ENCODE measurements at places on chromosomes 7 and 10.

DNA sequence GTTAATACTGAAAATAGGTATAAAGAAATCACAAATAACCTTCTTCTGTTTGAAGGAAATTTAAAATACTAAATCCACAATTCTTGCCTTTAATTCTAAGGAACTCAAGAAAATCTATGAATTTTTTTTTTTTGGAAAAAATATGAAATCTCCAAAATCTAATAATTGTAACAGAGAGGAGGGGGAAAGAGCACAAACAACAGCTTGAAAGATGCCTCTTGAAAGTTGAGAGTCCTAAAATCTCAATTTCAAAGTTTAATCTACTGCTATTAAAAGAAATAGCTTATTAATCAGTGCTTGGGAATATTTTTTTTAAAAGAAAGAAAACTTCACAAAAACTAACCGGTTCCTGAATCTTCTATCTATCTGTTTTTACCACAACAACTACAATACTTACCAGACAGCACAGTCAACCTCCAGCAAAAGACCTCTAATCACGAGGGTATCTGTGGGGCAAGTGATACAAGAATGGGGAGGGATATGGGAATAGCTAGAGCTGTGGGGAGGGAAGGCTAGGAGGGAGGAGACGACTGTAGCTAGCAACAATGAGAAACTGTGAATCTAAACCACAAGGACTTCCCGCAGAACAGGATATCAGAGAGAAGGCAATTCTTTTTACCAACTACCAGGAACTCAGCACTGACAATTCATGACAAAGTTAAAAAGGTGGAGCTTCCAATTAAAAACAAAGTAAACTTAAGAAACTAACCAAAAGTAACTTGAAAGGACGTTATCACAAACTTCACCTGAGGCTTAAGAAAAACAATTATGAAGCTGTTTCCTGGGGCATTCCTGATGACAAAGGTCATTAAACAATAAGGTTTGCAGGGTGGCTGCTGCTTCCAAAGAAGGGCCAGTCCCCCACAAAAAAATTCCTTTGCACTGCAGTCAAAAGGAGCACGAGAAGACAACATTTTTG is at the start of gene USP54:
Gene USP54 (minus strand): TSS at position 462 of the 919 bp plus-strand sequence. CDS start 15,684 bp downstream, outside the sequence.
- no peak for DNase-seq

DNA sequence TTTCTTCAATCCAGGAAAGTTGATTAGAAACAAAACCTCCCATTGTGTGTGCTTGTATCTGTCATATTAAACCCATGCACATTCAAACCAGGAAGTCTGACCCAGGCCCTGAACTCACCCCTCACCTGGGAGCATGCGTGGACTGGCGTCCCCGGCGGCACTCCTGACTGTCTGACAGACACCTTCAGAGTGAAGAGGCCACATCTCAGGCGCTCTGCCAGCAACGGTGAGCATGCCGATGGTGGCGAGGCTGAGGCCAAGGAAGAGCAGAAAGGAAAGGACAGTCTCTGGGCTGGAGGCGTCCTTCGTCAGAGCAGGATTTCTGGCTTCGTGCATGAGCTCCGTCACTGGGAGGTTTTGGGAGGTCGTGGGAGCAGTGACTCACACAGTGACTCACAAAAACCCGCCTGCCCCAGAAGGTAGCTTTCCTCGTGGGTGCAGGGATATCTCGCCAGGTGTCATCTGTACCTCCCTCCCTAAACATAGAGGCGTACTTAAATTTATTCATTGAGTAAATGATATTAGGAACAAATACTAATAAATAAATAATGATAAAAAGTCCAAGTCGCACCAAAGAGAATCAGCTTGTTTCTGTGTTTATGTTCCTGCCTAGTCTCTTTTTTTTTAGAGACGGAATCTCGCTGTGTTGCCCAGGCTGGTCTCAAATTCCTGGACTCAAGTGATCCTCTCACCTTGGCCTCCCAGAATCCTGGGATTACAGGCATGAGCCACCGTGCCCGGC is 13.5 kb downstream of the IQCE start:
- DNase-seq: no peak

DNA sequence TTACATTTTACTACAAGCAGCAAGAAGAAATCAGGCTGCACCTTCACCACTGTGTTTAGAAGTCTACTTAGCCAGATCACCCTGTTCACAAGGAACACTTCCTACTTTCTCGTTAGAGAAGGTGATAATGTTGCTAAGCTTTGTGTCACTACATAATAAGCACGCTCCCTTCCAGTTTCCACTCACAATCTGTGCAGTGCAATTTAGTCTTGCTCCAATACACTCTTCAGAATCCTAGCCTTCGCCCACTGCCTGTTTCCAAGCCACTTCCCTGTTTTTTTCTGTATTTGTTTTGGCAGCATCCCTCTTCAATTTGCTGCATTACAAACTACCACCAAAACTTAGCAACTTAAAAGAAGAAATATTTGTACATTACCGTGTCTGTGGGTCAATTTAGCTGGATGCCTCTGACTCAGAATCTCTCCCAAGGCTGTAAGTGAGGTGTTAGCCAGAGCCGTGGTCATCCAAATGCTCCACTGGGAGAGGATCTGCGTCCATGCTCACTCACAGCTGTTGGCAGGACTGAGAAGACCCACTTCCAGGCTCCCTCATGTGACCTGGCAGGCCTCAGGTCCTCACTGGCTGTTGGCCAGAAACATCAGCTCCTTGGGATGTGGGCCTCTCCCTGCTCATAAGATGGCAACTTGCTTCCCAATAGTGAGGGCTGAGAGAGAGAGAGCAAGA is 110.4 kb downstream of the PON1 start:
- DNase-seq: peak; percentile 22

DNA sequence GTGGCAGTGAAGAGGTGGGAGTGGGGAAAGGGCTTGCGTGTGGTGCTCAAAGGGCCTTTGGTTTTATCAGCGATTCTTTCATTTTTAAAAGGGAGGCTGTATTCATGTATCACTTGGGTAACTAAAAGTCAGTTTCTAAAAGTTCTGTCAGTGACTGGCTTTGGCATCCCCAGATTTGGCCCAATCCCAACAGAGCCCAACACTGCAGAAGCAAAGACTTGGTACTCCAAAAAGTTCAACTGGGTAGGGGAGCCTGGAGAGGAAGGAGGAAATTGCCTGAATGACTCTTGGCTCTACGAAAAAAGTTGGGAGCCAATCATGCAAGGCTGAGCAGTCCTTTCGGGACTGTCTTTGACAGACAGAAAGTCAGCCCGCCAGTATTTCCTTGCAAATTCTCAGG is 54.5 kb upstream of the COL13A1 start:
- DNase-seq: no peak

DNA sequence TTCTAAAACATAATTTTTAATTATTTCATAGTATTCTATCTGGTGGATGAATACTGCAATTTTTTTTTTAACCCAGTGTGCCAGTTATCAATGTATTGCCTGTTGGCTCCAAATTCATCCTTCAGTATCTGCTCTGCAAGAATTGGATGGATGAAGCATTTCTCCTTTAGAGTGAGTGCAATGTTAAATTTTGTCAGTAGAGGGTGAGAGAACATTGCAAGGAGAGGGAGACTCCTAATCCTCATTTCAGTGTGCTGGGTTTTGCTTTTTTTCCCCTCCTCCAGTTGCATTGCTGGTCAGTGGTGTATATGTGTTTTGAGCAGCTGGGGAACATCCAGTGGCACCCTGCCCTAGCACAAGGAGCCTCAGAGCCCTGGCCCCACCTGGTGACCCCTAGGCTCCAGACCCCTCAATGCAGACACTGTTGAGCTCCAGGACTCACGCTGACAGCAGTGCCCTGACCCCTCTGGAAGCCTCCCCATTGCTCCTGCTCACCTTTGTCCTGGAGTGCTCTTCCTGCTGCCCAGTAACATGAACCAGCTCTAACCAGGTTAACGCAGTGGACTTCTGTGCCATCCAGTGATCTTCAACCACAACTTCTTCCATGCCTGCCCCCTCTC is 199.4 kb downstream of the USP6NL start:
- no peak for DNase-seq

DNA sequence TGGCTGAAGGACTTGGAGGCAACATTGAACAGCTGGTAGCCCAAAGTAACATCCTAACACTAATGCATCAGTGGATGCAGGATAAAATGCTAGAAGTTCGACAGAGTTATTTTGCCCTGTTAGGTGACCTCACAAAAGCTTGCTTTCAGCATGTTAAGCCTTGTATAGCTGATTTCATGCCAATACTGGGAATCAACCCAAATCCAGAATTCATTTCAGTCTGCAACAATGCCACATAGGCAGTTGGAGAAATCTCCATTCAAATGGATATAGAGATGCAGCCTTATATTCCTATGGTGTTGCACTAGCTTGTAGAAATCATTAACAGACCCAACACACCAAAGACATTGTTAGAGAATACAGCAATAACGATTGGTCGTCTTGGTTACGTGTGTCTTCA is 62.9 kb downstream of the CCSER2 start:
- DNase-seq: peak; percentile 65

DNA sequence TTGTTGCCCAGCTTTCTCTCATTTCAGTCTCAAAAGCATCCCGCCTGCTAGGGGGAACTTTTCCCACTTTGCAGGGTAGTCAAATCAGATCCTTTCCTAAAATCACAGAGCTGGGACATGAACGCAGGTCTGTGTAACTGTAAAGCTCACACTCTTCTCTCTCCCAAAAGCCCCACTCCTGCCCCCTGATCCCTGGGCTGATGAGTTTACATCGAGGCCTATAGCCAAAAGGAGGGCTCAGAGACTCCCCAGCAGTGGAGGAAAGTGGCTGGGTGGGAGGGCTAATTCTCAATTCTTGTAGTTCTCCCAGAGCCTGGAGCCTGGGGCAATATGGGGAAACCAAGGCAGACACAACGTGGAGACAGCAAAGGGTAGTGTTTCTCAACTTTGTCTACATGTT is 6.5 kb upstream of the MTPAP start:
- DNase-seq: no peak

GRCh38 chr10:101116754-101117153 is 14.3 kb upstream of the TLX1 start:
- no peak for DNase-seq

- no peak for DNase-seq
Observed at GRCh38 chr10:30967650-30968410, 63.8 kb downstream of the ZNF438 start.

DNA sequence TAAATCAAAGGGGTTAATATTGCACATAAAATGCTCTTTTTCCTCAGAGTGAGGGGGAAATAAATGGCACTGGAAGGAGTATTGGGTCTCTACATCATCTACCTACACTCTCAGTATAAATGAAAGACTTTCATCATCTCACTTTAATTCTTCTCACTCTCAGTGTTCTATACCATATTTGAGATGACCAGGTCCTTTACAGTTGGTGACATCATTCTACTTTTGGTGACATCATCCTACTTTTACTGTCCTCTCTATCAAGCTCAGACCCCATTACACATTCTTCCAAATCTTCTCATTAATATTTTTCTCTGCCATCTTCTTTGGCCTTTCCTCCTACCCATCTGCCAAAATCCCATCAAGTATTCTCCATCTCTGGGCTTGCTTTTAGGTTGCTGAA is 74.6 kb upstream of the TMEM106B start:
- DNase-seq: no peak

- no peak for DNase-seq
Observed at GRCh38 chr10:32985775-32986350, 27.8 kb upstream of the ITGB1 start.

GRCh38 chr7:73668886-73669230 is 1.2 kb downstream of the VPS37D start:
- no peak for DNase-seq

DNA sequence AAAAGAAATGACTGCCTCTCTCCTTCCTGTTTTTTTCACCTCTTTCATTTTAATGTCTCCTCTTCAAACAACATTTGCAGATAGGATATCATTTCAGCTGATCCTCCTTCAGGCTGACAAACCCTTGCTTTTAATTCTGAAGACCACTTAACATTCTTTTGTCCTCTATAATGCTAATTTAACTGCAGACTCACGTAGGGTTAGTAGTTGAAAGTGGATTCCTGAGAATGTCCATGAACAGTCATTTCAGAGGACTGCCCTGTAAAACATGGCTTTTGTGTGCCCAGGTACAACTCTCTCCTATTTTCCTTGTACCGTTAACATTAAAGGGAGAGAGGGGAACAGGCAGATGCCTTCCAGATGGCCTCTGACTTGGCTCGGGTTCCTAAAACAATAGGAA is 524.4 kb downstream of the SDK1 start:
- DNase-seq: no peak

DNA sequence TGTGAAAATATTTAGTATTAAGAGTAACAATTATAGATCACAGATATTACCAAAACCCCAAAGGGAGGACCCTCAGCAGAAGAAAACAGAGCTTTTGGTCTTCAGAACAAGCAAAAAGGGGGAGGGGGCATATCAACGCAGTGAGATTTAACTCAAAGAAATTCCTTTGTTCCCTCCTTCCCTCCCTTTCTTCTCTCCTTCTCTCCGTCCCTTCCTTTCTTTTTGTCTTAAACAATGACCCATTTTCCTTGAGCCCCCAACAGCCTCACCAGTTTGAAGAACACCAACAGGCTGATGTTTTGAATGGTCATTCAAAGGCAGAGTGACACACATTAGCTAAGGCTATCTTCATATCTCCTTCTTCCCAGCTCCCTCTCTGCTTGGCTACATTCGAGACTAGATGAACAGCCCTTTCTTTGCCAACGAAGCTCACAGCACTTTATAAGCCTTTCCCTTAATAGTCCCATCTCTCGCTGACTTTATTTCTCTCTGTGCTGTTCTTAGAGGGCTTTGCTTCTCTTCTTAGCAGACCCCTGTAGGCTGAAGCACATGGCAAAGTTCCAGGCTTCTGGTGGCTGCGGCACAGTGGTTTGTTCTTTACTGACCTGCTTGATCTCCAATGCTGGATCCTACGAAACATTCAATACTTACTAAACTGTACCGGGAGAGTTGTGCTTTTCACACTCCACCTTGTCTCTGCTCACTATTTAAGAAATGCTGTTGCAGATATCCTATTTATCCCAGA is 75.6 kb upstream of the KCNIP2 start:
- DNase-seq: no peak

DNA sequence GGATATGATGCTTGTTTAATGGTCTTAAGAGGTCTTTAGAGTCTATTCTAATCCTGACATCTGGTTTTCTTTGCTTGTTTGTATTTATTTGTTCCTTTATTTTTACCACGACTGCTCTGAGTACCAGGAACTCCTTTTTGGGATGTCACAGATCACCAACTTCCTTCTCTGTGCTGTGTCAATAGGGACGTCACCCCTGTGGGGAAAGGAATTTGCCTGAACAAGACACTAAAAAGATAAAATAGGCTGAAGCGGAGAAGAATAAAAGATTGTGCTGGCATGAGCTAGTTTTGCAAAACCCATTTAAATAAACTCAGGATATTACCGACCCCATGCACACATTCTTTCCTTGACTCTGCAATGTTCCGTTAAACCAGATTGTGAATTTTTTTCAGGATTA is 27.7 kb downstream of the MGMT start:
- no peak for DNase-seq

DNA sequence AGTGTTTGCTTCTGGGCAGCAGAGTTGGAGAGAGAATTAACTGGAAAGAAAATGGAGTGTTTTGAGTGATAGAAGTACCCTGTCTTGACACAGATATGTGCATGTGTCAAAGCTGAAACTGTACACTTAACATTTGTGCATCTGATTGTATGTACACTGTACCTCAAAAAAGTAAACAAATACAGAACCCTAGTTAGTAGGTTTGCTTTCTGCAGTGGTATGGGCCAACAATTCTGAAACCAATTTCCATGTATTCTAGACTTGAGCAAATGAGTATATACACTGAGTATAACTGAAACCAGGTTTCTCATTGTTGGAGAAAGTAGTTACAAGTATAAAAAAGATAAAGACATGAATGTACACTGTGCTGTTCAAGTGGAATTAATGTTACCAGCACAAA is 52.4 kb downstream of the ELAPOR2 start:
- no peak for DNase-seq

- DNase-seq: no peak
Observed at GRCh38 chr7:22481726-22482125, 18.3 kb downstream of the STEAP1B start.

- no peak for DNase-seq
Observed at GRCh38 chr10:1858048-1858447, 120.7 kb upstream of the ADARB2 start.
